ENCODE measurements at places on chromosomes 11 and 22. TPM values are rescaled to one million over a fixed set of nuclear protein-coding genes. Genes with fewer than 3 reads are reported as not detected.

CD3E gene
- not detected for total RNA-seq

DUSP8 gene
- total RNA-seq: 0.71 TPM

WNT7B gene
- total RNA-seq: not detected

DEFB131B gene
- total RNA-seq: not detected

CD151 gene
- 133 TPM for total RNA-seq

DNA sequence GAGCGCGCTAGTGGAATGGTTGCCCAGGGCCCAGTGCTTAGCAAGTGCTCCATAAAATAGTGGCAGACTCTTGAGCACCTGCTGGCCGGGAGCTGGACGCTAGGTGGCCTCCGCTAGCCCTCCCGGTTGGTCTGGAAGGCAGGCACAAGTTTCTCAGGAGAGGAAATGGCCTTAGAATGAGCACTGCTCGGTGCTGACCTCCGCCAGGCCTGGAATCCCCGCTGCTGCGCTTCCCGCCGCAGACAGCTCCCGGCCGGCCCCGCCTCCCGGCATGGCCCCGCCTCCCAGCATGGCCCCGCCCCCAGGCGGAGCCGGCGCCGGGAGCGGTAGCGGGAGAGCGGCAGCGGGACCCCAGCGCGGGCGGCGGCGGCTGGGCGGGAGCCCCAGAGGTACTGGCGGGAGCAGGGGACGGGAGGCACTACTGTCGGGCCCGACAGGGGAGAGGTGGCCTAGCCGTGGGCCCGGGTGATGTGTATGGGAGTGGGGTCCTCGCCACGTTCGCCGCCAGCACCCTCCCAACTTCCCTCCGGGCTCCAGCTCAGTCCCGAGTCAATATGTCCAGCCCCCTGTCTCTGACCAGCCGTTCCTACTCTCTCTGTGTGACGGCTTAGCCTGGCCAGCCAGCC, at the start of gene SIPA1:
Gene SIPA1 (plus strand): TSS at position 308 of the 626 bp plus-strand sequence. CDS start 2,821 bp downstream, outside the sequence.
- peak; percentile 73 for DNase-seq

DNA sequence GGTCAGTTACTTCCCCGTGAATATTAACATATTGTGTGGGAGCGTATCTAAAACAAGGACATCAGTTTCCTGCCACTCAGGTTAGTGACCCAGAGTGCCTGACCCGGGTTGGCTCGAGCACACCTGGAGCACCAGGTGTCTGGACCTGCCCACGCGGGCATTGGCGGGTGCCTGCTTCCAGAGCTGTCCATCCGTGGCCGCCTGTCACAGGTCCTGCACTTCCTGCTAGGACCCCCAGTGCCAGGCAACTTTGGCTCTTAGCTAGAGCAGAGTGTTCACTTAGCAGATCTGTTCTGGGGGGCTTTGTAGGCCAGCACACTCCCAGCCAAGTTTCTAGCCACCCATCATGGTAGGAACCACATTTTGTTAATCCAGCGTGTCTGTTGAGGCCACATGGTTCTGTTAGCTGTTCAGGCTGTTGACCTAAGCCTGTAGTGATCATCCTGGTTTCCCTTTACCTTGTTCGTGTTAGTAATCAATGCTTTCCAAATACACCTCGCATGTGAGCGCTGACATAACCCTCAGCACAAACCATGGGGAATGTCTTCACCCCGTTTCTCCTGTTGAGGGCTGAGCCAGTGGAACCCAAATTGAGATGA, 29.5 kb downstream of the MOV10L1 start:
- no peak for DNase-seq

- DNase-seq: no peak
Observed at GRCh38 chr11:59394186-59394585, 32.0 kb downstream of the OR5A2 start.

GRCh38 chr11:504053-504993, 2.7 kb downstream of the RNH1 start:
- DNase-seq: no peak

GRCh38 chr11:78390809-78391208, 26.8 kb downstream of the GAB2 start:
- no peak for DNase-seq

GRCh38 chr11:70139785-70140410, 61.8 kb downstream of the ANO1 start:
- DNase-seq: no peak

GRCh38 chr22:45454275-45454674, 40.8 kb downstream of the RIBC2 start:
- DNase-seq: no peak

Data from SJCRH30 (cell line).